Effector memory CD4-positive, alpha-beta T cell (primary cell): ENCODE measurements at places on chromosomes 6 and 20.

- no peaks in the 10 kb centered on the region for H3K27me3 ChIP-seq
- no peaks in the 10 kb centered on the region for H3K36me3 ChIP-seq
- no peak for DNase-seq
- no peak overlapping the region for H3K4me3 ChIP-seq
- no peak overlapping the region for H3K27ac ChIP-seq
- peaks cover 11% of the 10 kb centered on the region for H3K4me1 ChIP-seq
These were observed 3.9 kb downstream of the CNKSR3 start for GRCh38 chr6:154506582-154506981.

GRCh38 chr20:62360854-62361798 lies 6.0 kb downstream of the LAMA5 start:
- peaks cover 12% of the 10 kb centered on the region for H3K27me3 ChIP-seq
- no peak for DNase-seq
- no peak overlapping the region for H3K4me3 ChIP-seq
- H3K27ac ChIP-seq = no peak overlapping the region

- H3K36me3 ChIP-seq = no peaks in the 10 kb centered on the region
- no peak for DNase-seq
These were observed 31.0 kb downstream of the GRM4 start for GRCh38 chr6:34114695-34115402.

DNA sequence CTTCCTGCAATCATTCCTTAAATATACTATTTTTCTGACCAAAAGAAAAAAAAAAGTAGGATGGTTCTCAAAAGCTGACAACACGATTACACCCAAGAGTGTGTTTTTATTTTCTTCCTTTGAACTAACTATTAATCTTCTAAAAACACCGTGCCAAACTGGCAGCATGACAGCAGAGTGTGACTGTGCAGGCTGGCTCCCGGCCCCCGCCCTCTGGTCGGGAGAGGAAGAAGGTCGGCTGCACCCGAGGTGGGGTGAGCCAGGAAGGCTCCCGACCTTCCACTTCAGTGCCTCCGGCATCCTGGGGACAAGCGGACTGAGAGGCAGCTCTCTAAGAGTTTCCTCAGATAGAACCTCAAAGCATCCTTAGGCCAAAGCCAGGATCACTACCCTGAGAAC lies 29.2 kb downstream of the SLC22A23 start:
- DNase-seq = no peak
- no peaks in the 10 kb centered on the region for H3K27me3 ChIP-seq
- H3K4me3 ChIP-seq = no peak overlapping the region
- no peaks in the 10 kb centered on the region for H3K36me3 ChIP-seq
- H3K4me1 ChIP-seq = no peaks in the 10 kb centered on the region
- no peak overlapping the region for H3K27ac ChIP-seq

GRCh38 chr6:125904871-125905270 lies 51.7 kb upstream of the HINT3 start:
- H3K4me1 ChIP-seq = peaks cover 8% of the 10 kb centered on the region
- H3K4me3 ChIP-seq = no peak overlapping the region
- peak; percentile 47 for DNase-seq
- no peak overlapping the region for H3K27ac ChIP-seq
- H3K27me3 ChIP-seq = no peaks in the 10 kb centered on the region

DNA sequence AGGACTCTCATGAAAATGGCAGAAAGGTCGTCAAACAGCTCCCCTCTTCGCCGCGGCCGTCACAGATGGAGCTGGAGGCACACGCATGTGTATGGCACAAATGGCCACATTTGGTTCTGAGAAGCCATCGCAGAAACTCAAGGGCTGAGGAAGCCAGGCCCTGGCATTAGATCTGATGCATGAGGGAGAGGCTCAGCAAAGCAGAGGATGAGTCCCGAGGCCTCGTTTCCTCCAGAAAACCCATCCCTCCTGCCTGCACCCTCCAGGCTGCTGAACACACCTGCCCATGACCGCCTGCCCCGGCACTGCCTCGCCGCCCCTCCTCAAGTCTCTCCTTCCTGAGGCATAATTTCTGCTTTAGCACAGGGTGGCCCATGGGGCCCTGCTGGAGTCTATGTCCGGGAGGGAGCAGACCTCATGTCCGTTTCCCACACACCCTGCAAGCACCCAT lies 240.3 kb downstream of the DLL1 start:
- H3K4me1 ChIP-seq = peaks cover 2% of the 10 kb centered on the region
- no peak overlapping the region for H3K4me3 ChIP-seq
- no peaks in the 10 kb centered on the region for H3K27me3 ChIP-seq
- no peaks in the 10 kb centered on the region for H3K36me3 ChIP-seq
- H3K27ac ChIP-seq = no peak overlapping the region
- DNase-seq = no peak

DNA sequence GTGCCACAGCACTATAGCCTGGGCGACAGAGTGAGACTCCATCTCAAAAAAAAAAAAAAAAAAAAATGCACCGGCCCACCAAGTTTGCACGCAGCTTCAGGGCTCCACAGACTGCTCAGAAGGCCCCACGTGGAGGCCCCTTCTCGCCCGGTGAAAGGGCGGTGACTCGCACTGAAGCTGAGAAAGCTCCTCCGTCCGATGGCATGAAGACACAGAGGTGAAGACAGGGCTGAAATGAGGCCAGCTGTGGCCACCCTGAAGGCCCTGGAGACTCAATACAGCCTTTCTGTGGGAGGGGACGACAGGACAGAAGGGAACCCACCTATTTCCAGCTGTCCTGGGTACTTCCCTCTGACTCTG lies 84.0 kb downstream of the PTPN1 start:
- no peak for DNase-seq
- no peak overlapping the region for H3K4me3 ChIP-seq
- H3K36me3 ChIP-seq = no peaks in the 10 kb centered on the region
- H3K27ac ChIP-seq = no peak overlapping the region
- H3K4me1 ChIP-seq = no peaks in the 10 kb centered on the region
- no peaks in the 10 kb centered on the region for H3K27me3 ChIP-seq

DNA sequence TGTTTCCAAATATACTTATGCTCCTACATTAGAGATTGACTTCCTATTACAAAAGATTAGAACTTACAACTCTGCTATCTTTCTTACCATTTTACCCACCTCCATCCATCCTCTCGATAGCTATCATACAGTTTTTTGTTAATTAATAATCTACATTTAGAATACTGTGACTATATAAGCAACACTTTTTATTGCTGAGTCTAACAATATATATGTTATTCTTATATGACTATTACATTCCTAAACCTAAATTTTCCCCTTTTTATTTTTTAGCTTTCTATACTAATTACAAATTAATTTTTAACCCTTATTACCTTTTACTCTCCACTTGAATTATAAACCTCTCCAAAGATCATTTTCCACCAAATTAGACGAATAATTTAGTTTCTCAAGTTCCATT lies 57.0 kb downstream of the RNF217 start:
- H3K27ac ChIP-seq = no peak overlapping the region
- DNase-seq = no peak
- no peak overlapping the region for H3K4me3 ChIP-seq
- H3K27me3 ChIP-seq = no peaks in the 10 kb centered on the region
- H3K4me1 ChIP-seq = no peaks in the 10 kb centered on the region

DNA sequence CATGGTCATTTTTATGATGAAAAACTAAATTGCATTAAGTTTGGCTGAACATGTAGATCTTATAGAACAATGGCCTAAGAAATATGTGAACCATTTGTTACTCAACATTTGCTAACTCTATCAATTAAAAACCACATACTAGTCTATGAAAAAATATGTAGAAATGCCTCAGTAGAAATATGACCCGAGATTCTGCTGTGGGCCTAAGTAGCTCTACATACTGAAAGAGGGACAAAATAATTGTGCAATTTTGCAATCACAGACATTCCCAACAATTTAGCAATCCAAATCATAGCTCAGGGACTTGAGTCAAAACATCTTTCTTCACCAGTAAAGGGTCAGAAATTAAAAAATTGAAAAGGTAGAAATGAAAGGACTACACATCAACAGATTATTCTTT lies 619.0 kb downstream of the FRK start:
- H3K4me1 ChIP-seq = no peaks in the 10 kb centered on the region
- no peak overlapping the region for H3K4me3 ChIP-seq
- H3K27me3 ChIP-seq = no peaks in the 10 kb centered on the region
- DNase-seq = no peak
- no peak overlapping the region for H3K27ac ChIP-seq
- H3K36me3 ChIP-seq = no peaks in the 10 kb centered on the region

DNA sequence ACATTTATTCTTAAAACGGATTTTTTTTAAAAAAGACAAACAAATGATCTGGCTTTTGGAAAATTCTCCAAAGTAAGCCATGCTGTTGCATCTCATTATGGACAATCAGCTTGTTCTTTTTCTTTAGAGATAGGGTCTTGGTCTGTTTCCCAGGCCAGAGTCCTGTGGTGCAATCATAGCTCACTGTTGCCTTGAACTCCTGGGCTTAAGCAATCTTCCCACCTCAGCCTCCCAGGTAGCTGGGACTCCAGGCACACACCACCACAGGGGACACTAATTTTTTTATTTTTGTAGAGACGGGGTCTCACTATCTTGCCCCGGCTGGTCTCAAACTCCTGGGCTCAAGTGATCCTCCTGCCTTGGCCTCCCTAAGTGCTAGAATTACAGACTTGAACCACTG lies 45.9 kb upstream of the TGM3 start:
- no peak overlapping the region for H3K4me3 ChIP-seq
- H3K4me1 ChIP-seq = no peaks in the 10 kb centered on the region
- no peak for DNase-seq
- no peaks in the 10 kb centered on the region for H3K36me3 ChIP-seq
- no peaks in the 10 kb centered on the region for H3K27me3 ChIP-seq

- H3K4me1 ChIP-seq = no peaks in the 10 kb centered on the region
- no peak overlapping the region for H3K27ac ChIP-seq
- no peaks in the 10 kb centered on the region for H3K36me3 ChIP-seq
- no peaks in the 10 kb centered on the region for H3K27me3 ChIP-seq
- H3K4me3 ChIP-seq = no peak overlapping the region
- no peak for DNase-seq
These were observed 519.4 kb upstream of the JAG1 start for GRCh38 chr20:11193241-11193640.

DNA sequence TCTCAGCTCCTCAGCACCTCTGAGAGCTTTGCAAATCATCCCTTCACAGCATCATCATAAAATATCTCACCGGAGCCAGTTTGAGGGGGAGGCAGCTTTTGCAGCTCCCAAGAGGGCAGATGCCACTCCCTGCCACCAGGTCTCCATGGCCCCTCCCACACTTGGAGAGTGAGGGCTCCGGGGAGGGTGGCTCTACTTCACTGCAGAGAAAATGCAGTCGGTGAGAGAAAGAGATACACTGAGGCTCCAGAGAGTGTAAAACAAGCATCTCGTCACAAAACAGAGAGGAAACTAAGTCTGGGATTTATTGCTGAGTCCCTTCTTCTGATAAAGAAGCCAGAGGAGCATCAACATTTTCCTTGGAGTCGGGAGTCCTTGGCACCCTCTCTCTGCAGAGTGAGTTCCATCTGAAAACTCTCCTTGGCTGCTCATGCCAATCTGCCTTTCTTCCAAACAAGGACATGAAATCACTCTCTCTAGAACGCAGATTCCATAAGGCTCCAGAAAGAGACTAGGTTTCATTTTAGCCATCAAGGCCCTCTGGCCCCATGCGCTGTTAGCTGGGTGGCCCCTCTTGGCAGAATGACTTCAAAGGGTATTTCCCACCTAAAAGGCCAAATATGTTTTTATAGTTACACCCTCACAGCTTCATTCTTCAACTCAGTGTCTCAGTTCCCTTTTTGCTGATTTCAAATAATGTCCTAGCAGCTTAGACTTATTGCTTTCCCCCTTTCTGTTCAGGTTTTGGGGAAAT lies 70.6 kb upstream of the F13A1 start:
- no peak overlapping the region for H3K27ac ChIP-seq
- H3K4me1 ChIP-seq = no peaks in the 10 kb centered on the region
- H3K27me3 ChIP-seq = no peaks in the 10 kb centered on the region
- no peak overlapping the region for H3K4me3 ChIP-seq
- no peak for DNase-seq

DNA sequence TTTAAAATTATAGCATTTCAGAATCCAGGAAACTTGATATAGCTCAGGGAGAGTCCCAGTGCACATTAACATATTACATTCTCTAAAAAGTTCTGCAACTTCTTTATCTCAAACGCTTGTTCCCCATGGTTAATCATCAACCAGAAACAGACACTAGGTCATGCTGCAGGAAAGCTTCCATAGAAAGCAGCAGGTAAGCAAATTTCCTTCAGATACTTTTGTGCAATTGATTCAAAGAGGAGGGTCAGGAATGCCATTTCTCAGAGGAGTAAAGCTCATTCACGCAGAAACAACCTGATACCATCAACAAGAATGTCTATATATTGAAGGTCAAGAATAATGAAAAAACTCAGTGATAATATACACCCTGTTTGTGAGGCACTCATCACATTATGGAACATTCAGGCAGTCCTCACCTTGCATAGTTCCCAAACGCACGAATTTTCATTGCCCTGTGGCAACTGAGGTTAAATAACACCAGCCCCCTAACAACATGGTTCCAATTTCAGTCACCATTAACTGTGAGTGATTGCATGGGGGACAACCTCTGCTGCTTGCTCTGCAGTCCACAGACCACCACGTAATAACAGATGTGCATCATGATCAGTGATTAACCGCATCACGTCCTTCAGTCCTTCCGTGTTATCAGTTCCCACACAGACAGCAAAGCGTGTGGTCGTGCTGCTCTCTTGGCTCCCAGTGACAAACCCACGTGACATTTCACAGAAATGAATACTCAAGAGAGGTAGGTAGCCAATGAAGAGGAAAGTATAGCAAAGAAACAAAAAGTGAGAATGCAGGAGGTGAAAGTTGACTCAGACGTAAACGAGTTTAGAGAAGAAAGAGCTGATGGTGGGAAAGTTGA lies 95.7 kb downstream of the LY86 start:
- DNase-seq = no peak
- no peak overlapping the region for H3K27ac ChIP-seq
- H3K4me1 ChIP-seq = no peaks in the 10 kb centered on the region
- no peaks in the 10 kb centered on the region for H3K36me3 ChIP-seq

- no peak for DNase-seq
- no peaks in the 10 kb centered on the region for H3K27me3 ChIP-seq
- H3K27ac ChIP-seq = no peak overlapping the region
- no peaks in the 10 kb centered on the region for H3K36me3 ChIP-seq
- no peak overlapping the region for H3K4me3 ChIP-seq
These were observed 22.3 kb upstream of the TBC1D32 start for GRCh38 chr6:121356575-121356974.

GRCh38 chr6:130928158-130928912 lies 101.1 kb downstream of the SMLR1 start:
- no peaks in the 10 kb centered on the region for H3K27me3 ChIP-seq
- H3K4me1 ChIP-seq = no peaks in the 10 kb centered on the region
- H3K27ac ChIP-seq = no peak overlapping the region
- no peaks in the 10 kb centered on the region for H3K36me3 ChIP-seq

- no peak for DNase-seq
- peaks cover 14% of the 10 kb centered on the region for H3K36me3 ChIP-seq
- H3K4me3 ChIP-seq = no peak overlapping the region
- no peaks in the 10 kb centered on the region for H3K27me3 ChIP-seq
- no peak overlapping the region for H3K27ac ChIP-seq
These were observed 11.6 kb upstream of the TRIM39 start for GRCh38 chr6:30315156-30315555.

GRCh38 chr6:124069230-124069950 lies 265.7 kb downstream of the NKAIN2 start:
- H3K4me3 ChIP-seq = no peak overlapping the region
- H3K4me1 ChIP-seq = no peaks in the 10 kb centered on the region
- H3K27me3 ChIP-seq = no peaks in the 10 kb centered on the region
- H3K36me3 ChIP-seq = no peaks in the 10 kb centered on the region

GRCh38 chr6:152096863-152097496 lies 289.5 kb downstream of the ESR1 start:
- no peaks in the 10 kb centered on the region for H3K36me3 ChIP-seq
- H3K4me3 ChIP-seq = no peak overlapping the region
- no peak for DNase-seq
- H3K4me1 ChIP-seq = no peaks in the 10 kb centered on the region
- H3K27ac ChIP-seq = no peak overlapping the region
- H3K27me3 ChIP-seq = no peaks in the 10 kb centered on the region
